HT1080 (cell line): ENCODE measurements at places on chromosomes 13 and 19.

DNA sequence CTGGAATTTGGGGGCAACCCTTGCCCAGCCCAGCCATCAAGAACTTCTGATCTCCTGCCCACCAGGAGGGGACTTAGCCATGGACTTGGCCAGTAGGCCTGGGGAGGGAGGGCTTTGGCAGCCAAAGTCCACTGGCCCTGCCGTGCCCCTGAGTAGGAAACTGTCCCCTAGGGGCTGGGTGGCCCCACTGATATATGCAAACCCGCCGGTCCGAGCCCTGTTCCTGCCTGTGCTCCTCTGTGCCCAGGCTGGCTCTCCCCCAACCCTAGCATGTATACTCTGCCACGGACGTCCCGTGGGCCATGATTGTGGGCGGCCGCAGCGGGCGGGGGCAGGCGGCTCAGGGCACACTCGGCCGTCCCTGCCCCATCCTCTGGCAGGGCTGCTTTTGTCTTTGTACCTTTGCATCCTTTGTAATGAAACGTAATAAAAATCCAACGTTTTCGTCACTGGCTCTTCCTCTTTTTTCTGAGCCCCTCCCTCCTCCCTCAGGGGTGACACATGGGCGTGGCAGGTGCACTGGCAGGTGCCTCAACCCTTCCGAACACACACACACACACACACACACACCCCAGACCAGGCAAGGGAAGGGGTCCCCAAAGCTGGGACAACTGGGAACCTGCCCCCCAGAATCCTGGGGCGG, 9.1 kb downstream of the COMP start:
- no peak for DNase-seq

- DNase-seq: no peak
Observed at GRCh38 chr19:1472231-1473084, 6.6 kb downstream of the C19orf25 start.

DNA sequence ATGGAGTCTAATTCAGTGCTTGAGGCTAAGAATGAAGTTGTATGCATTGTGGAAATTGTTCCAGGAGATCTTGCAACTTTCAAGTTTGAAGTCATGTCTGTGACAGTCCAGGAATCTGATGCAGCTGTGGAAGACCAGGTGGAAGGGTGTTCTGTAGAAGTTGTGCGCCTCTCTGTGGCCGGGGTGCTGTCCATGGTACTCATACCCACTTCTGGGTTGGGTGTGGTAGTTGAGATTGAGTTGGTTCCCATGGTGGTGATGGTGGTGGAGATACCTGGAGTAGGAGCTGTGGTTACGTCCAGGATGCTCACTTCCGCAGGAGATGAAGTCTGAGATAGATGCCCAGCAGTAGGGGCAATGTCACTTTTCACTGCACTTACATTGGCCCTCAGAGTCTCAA, 44.3 kb downstream of the MUC16 start:
- DNase-seq: no peak

- no peak for DNase-seq
Observed at GRCh38 chr19:40625406-40626120, 24.4 kb downstream of the LTBP4 start.

- DNase-seq: no peak
Observed at GRCh38 chr19:49456326-49456725, 3.3 kb downstream of the ALDH16A1 start.

- DNase-seq: peak; percentile 88
Observed at GRCh38 chr19:10334588-10335351, 1.4 kb upstream of the RAVER1 start.

DNA sequence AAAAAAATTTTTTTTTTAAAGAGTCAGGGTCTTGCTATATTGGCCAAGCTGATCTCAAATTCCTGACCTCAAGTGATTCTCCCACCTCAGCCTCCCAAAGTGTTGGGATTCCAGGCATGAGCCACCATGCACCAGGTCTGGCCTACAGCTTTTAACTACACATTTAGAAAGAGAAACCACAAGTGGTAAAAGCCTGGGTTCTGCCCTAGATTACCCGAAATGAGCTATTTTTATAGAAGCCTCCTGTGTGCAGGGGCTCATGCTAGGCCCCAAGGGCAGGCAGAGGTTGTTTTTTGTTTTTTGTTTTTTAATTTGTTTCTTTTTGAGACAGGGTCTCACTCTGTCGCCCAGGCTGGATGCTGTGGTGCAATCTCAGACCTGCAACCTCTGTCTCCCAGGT, 14.0 kb upstream of the MYADM start:
- no peak for DNase-seq

GRCh38 chr13:110306960-110307766, at the start of the genes COL4A1 and COL4A2:
Gene COL4A1, minus strand, starts transcription at chr13:110307157. Its CDS starts 130 bp downstream, at chr13:110307027.
Gene COL4A2, plus strand, starts transcription at chr13:110307284. Its CDS starts 620 bp downstream, at chr13:110307904.
- peak; percentile 71 for DNase-seq
